ENCODE measurements at places on chromosomes 5 and 9.

GRCh38 chr5:67195406-67196275 lies 958 bp downstream of the CD180 start:
- DNase-seq, result no peak

DNA sequence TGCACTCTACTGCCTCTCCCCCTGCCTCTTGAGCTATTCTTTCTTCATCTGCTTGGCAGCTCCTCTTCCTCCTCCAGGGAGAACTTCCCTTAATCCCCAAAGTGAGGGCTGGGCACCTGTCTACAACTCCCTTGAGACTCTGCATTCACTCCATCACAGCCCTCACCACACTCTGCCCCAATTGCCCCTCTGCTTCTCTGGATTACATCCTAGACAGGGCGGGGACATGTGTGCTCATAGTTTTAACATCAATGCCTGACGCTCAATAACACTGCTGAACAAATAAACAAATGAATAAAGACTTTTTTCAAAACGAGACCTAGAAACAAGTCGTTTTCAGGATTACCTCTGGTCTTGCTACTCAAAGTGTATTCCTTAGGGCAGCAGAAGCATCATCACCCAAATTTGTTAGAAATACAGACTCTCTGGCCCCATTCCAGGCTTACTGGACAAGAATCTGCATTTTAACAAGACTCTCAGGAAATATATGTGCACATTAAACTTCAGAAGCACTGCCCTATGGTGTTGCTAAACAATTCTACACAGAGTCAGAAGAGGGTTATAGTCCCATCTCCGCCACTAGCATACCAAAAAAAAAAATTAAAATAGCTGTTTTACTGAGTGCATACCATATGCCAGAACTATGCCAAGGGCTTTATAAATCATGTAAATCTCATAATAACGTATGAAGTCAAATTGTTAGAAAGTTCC lies 115.6 kb downstream of the CDK5RAP2 start:
- no peak for DNase-seq

DNA sequence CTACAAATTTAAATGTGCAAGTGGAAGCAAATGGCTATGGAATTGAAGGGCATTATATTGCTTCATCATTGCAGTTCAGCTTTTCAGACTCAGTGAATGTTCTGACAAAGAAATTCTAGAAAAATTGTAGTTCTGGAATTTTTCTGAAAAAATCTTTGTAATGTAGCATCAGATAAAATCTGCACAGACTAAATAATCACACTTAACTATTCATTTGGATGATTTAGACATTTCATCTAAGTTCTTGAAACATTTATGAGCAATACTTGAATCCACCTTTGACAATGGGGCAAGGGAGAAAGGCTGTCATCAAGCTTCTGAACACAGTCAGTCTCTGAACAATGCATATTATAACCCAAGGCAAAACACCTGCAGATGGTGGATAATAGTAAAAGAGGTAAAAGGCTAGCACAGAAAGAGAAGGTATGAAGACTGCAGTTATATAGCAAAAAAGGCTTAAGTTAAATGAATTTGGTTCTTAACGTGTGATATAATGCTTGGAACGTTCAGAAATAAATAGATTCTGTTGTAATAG lies 1352.0 kb upstream of the NUDT12 start:
- DNase-seq, result no peak

DNA sequence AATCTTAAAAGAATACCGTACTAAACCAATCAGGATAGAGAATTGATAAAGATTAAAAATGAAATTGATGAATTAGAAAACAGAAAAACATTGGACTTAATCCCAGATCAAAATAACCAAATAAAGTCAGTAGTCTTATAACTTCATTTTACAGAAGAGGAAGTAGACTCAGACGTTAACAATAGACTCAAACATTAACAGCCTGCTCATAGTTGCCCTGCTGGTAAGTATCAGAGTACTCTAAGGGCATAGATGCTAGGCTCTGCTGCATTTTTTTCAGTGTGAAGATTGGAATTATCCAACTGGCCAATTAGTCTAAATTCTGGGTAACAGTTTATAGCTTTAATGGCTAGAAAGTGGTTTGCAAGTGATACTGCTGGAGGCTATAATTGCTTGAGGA lies 42.9 kb downstream of the ADGRV1 start:
- DNase-seq, result no peak

- DNase-seq, result no peak
Observed at GRCh38 chr9:135348076-135348787, 131.3 kb upstream of the PPP1R26 start.

GRCh38 chr5:137016783-137017324 lies 482.3 kb downstream of the SPOCK1 start:
- no peak for DNase-seq

All from stimulated activated CD8-positive, alpha-beta memory T cell treated with anti-CD3 and anti-CD28 coated beads, Interleukin-4, amount 100 ng/mL, for 1 hour (primary cell).